Activated T-helper 2 cell treated with anti-CD3 and anti-CD28 coated beads, Interferon-gamma antibody, Interleukin-2, Interleukin-4, amounts not matched to agents 10 μg/mL and 5 μg/mL and 100 μg/mL, durations not matched to agents 14 hours and 24 hours and 36 hours (primary cell): ENCODE measurements at places on chromosomes 13 and 19. TPM values are rescaled to one million over a fixed set of nuclear protein-coding genes. Genes with fewer than 3 reads are reported as not detected.

GRCh38 chr19:17950310-17951156, 16.4 kb upstream of the KCNN1 start:
- DNase-seq = peak; percentile 20

GRCh38 chr19:1882089-1882785, 3.1 kb downstream of the ABHD17A start:
- DNase-seq = peak; percentile 80

- DNase-seq = no peak
Measured at GRCh38 chr13:65036999-65037398, 2193.1 kb downstream of the PCDH9 start.

GRCh38 chr13:42017264-42017663, 31.2 kb upstream of the DGKH start:
- DNase-seq = no peak

GRCh38 chr13:20977394-20977793, 74.8 kb upstream of the XPO4 start:
- no peak for DNase-seq

- DNase-seq = no peak
Measured at GRCh38 chr13:114080739-114081561, 51.5 kb downstream of the RASA3 start.

DNA sequence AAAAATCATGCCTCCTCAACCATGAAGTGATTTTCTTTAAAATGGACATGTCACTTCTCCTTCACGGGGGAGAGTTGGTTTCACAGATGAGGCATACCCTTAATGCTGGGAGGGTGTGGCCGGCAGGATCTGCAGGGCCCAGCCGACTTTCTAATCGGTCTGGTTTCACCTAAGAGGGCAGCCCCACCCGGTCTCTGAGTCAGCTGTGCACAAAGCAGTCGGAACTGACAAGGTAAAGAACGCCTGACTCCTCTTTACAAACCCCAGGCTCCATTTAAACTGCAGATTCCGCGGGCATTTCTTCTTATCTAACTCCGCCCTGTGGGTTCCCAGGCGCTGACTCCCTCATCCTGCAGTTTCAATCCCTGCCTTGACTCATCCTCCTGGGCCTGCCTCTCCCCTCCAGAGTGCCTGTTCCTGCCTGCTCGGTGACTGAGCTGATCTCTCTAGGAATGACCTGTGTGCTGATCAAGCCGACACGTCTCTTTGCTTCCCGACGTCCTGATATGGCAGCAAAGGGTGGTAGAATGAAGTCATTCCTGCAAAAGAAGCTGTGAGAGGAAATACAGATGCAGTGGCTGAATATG, 63.4 kb downstream of the EFNB2 start:
- DNase-seq = no peak

- no peak for DNase-seq
Measured at GRCh38 chr19:51799034-51799773, 4.2 kb downstream of the FPR3 start.

- no peak for DNase-seq
Measured at GRCh38 chr13:65054277-65054676, 2175.9 kb downstream of the PCDH9 start.

- no peak for DNase-seq
Measured at GRCh38 chr13:38785042-38785441, 98.2 kb downstream of the FREM2 start.

DNA sequence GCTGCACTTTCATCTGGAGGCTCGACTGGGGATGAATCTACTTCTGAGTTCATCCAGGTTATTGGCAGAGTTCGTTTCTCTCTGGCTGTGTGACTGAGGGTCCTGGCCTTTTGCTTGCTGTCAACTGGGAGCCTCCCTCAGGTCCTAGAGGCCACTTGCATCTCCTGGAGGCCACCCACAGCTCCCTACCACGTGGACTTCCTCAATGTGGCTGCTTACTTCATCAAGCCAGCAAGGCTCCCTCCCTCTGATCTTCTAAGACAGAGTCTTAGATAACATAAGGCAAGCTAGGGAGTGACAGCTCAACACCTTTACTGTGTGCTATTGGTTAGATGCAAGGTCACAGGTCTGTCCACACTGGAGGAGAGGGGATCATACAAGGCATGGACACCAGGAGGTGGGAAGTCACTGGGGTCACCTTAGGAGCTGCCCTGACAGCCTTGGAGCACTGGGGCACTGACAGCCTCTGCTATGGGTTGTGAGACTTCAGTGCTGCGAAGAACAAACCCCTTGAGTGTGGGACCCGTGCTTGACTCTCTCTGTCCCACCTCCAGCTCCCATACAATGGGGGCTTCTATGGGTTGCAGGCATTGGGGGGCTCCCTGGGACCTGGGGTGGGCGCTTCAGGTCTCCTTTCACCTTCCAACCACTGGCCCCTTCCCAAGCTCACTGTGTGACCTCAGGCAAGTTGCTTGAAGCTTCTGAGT, 5.3 kb downstream of the FAM187B start:
- no peak for DNase-seq

GRCh38 chr19:13040232-13040947, 45.1 kb downstream of the NFIX start:
- no peak for DNase-seq

DNA sequence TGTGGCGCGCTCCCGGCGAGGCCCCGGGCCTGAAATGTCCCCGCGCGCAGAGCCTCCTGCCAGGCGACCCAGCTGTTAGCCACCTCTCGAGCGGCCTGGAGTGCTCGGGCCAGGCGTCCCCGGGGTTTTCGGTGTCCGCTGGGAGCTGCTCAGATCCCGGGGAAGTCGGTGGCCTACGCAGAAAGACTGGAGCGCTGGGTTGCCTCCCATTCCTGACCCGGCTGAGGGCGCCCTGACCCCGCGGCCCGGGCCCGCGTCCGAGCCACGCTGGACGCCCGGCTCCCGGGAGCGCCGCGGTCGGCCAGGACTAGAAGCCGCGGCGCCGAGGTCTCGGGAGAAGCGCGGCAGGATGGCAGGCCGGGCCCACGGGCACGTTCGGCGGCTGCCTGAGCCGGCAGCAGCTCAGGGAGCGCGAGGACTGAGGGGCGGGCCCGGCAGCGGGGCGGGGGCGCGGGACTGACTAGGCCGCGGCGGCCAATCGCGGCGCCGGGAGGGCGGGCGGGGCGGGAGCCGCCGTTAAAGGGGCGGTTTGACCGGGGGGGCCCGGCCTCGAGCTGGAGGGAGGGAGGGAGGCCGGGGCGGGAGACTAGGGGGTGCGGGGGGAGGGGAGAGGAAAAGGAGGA, 1.3 kb upstream of the ZIC2 start:
- DNase-seq = no peak

GRCh38 chr19:3343619-3344502, 22.5 kb upstream of the NFIC start:
- DNase-seq = no peak

GRCh38 chr13:27425158-27425917, 919 bp downstream of the GTF3A start:
- peak; percentile 21 for DNase-seq

DNA sequence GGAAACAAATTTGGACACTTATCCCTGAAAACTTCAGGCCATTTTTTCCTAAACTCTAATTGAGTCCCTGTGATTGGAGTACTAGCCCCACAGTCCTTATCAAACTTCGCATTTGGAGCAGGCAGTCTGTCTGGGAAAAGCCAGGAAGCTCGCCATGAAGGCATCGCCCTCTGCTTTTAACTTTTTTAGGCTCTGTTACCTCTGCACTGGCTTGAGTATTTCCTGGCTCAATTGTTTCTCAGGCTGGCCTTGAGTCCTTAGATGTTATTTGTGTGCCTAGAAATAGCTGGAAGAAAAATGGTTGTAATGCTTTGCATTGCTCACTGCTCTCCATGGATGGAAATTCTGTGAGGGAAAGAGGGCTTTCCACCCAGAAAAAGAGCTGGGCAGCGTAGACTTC, 24.2 kb downstream of the ACTN4 start:
- no peak for DNase-seq

ALKBH7 gene
- total RNA-seq = 33.0 and 35.9 TPM in 2 replicates

CD70 gene
- total RNA-seq = 85.5 and 88.7 TPM in 2 replicates

S1PR5 gene
- 0.23 TPM in 1 of 2 replicates, not detected in the other for total RNA-seq

LILRA1 gene
- not detected in 2 replicates for total RNA-seq

SRRM5 gene
- total RNA-seq = 0.32 and 0.46 TPM in 2 replicates

RNF126 gene
- 83.2 and 89.4 TPM in 2 replicates for total RNA-seq

CACNG7 gene
- not detected in 2 replicates for total RNA-seq

TNFRSF19 gene
- total RNA-seq = 0.07 TPM in 1 of 2 replicates, not detected in the other

TIMM29 gene
- total RNA-seq = 18.8 and 19.0 TPM in 2 replicates
